Stimulated activated CD4-positive, alpha-beta T cell treated with anti-CD3 and anti-CD28 coated beads, Interleukin-4, amount 100 ng/mL, for 24 hours (primary cell): ENCODE measurements at places on chromosomes 6 and 20.

- no peak for DNase-seq
Observed at GRCh38 chr6:76792394-76792793, 670.9 kb downstream of the HTR1B start.

DNA sequence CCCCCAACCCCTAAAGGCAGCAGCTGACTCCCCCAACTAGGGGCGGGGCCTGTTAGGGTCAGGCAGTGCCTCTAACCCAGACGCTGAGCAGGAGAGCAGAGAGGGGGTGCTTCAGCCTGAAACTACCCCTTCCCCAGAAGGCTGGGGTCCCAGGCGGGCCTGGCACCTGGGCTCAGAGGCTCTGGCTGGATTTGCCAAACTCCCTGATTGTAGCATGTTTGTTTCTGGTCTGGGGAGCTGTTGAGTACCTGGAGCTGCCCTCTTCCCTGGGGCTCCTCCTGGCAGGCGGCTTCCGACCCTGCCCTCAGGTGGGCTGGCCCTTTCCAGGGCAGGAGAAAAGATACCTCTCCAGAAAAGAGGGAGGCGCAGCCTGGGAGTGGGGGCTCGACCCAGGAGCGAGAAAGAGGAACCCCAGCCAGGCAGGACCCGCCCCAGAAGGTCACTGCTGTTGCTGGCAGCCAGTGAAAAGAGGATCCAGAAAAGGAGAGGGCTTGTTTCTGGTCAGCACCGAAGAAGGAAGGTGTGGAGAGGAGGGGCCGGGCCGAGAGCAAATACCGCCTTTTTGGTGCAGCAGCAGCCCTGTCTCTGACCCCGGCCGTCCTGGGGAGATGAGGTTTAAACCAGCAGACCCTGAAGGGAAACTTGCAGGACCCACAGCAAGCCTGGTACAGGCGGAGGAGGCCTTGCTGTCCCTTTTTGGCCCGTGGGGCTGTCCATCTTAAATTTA is 810 bp upstream of the ABHD16B start:
- DNase-seq, result no peak

GRCh38 chr6:18317850-18318249 is 53.5 kb upstream of the DEK start:
- DNase-seq, result no peak

DNA sequence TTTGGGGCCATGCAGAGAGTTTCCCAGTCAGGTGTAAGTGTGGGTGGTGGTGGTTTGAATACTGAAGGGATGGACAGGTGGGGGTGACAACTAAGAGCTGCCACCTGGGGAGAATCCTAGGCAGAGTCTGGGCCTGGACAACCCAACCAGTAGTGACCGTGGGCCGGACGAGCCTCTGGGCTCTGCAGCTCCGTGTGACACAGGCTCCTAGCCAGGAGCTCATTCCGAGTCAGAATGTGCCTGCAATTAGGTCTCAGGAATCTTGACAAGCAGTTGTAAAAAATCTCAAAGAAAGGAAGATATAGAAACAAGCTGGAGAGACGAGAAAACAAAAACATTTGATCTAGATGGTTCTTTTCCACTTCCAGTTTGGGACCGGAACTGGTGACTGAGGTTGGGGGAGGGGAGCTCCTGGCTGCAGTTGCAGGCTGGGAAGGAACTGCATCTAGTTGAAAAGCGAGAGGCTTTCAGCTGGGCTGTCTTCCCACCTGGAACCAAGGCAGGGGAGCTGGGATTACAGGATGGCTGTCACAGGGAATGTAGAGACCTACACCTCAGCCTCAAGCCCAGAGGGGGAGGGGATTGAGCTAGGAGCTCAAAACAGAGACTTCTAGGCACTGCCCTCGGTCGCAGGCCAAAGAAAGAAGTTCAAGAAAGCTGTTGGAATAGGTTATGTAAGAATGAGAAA is 156.9 kb downstream of the PAX1 start:
- no peak for DNase-seq

DNA sequence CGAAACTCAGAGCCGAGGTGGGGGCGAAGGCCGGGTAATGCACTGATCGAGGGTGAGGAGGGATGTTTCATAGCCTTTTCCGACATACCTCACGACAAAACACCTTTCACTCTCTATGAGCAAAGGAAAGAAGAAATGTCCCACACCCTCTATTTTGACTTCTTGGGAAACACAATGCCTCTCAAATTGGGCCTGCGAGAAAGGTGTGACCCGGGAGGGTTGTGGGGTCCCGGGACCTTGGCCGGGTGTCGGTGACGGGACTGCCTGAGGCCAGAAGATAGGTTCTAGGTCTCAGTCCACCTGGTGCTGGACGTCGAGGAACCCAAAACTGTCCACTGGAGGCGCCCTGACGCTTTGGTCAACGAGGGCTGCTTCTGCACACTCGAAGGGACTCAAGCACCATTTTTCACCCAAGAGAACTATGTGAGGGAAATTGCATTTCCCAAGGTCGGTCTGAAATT is 41.1 kb upstream of the OSTM1 start:
- no peak for DNase-seq

- peak; percentile 42 for DNase-seq
Observed at GRCh38 chr6:125301435-125302391, at the start of gene HDDC2. Gene HDDC2 (minus strand): TSS chr6:125301967. CDS start chr6:125301932, 35 bp downstream.

DNA sequence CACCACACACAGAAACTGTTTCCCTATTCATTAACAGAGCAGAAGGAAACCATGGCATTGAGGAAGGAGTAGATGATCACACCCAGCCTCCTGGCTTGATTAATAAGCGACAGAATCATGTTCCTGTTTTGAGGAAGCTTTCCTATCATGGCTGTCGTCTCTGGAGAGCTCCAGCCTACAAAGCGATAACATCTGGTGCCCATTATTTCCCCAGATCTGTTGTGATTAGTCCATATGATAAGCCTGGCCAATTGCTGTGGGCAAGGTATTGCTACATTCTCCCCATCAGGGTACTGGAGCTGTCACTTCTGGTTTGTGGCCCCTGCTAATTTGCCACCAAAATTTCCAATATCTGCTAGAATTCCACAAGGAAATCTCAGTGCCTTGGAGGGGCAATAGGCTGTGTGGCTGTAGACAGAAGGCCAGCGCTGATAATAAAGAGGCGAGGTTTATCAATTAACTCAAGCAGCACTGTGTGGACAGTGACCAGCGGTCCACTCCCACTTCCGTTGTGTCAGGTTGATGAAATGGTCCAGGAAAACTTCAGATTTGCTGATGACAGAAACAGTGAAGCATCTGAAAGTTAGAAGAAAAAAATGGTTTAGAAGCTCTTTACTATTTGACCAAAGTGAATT is 66.4 kb downstream of the OLIG3 start:
- no peak for DNase-seq

- no peak for DNase-seq
Observed at GRCh38 chr20:15570156-15570555, 1003.1 kb downstream of the KIF16B start.

GRCh38 chr20:58633161-58634053 is 17.7 kb upstream of the STX16 start:
- no peak for DNase-seq

GRCh38 chr6:38234934-38235682 is 404.6 kb downstream of the BTBD9 start:
- DNase-seq, result no peak

DNA sequence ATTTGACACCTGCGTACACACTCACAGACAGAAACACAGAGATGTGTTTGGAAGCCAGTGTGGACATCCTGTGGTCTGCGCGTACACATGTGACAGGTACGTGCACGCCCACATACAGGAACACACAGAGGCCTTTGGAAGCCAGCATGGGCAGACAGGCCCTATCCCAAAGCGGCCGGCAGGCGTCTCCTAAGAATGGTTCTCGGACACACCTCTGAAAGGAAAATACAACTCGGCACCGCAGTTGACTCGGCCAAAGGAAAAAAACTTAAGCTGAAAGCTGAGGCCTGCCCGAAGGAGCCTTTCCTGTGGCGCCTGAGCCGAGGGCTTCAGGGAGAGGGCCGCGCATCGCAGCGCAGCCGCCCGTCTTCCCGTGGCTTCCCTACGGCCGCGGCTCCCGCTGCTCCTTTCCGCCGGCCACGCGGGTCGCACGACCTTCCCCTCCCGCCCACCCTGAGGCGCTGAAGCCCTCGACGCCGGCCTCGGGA is 1.4 kb upstream of the CEP43 start:
- DNase-seq, result peak; percentile 58

- no peak for DNase-seq
Observed at GRCh38 chr6:51289041-51289440, 470.4 kb downstream of the TFAP2B start.

DNA sequence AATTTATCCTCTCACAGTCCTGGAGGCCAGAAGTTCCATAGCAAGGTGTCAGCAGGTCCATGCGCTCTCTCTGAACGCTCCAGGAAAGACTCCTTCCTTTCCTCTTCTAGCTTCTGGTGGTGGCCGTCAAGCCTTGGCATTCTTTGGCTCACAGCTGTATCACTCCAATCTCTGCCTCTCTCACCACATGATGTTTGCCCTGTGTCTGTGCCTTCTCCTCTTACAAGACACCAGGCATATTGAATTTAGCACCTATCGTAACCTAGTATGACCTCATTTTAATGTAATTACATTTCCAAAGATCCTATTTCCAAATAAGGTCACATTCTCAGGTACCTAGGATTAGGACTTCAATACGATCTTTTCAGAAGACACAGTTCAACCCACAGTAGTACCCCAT is 428.5 kb downstream of the CD83 start:
- no peak for DNase-seq

DNA sequence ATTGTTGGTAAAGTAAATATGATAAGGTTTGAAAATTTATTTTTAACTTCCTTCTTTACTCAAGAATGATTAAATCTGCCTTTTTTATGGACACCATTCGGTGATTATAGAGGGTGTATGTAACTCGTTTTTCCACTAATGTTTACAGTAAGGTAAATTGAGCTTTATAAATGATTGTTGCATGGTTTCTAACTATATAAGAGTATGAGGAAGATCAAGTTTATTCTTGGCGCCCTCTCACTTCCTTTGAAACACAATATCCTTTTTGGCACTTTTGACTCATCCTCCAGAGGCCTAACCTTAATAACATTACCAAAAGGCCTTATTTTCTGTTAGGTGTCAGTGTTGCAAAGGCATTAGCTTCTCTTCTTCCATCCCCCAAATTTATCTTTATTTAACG is 41.8 kb upstream of the MTRF1L start:
- DNase-seq, result no peak

DNA sequence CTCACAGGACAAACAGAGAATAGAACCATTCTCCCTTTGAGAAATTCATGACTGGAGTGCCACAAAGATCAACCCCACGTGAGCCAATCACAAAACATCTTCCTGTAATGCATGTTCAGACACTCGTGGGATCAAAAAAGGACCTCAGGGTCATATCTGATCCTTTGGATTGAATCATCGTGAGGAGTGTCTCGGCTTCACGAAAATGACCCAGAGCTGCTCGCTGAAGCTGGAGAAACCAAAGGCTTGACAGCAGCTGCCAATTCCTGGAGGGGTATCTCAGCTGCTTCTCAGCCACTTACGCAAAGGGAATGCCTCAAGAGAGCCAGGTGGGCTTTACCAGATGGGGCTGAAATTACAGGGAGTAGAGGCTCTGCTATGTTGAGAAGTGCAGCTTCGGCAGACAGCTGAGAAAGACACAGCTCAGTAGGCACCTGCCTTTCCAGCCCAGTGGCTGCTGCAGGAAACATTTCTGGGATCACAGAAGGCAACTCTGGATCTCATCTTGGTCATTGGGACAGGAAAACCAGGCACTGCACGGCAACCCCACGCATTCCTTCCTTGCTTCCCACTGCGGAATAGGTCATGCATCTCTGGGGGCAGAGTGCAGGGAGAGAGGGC is 813.1 kb downstream of the KIF16B start:
- DNase-seq, result no peak
